Activated CD4-positive, alpha-beta T cell treated with anti-CD3 and anti-CD28 coated beads, Interleukin-10, Interleukin-2, amounts not matched to agents 100 ng/mL and 50 ng/mL, durations not matched to agents 16 hours and 8 hours (primary cell): ENCODE measurements at places on chromosomes 12 and 14.

DNA sequence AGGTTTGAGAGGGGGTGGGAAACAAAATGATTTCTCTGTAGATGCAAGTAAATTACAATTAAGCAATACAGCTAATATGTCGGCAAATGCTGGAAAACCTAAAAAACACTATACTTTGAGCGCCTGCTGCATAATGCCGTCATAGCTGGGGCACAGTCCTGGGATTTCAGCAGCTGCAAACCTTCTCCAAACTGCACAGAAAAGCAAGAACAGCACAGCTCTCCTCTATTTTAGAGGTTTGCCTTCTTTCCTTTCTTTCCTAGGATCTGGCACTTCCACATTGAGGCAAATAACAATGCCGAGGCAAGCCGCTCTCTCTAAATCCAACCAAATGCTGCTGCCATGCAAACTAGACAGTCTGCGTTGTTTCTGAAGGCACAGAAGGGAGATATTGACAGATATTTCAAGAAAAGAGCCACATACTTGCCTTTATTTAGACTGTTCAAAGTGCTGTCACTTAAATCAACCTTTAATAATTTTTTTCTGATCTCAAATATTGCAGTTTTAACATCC lies 287.1 kb upstream of the G2E3 start:
- no peak for DNase-seq

- no peak for DNase-seq
Measured at GRCh38 chr12:1926251-1926657, 7.8 kb upstream of the CACNA2D4 start.

DNA sequence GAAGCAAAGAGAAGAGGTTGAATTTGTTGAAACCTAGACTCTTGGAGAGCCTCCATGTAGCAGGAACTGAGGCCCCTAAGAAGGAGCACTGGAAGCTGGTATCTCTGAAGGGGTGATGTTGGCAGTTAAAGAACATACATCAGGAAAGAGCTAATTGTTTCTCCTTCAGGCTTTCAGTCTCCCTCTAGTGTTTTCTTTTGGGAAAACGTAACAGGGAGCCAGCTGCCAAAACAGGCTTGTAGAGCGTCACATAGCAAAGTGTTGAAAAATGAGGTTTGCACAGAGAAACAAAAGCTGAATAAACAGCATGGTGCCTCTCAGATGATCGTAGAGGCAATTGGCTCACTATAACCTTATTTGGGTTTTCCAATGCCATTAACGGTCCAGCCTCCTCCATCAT lies 46.9 kb upstream of the CAND1 start:
- DNase-seq, result no peak

DNA sequence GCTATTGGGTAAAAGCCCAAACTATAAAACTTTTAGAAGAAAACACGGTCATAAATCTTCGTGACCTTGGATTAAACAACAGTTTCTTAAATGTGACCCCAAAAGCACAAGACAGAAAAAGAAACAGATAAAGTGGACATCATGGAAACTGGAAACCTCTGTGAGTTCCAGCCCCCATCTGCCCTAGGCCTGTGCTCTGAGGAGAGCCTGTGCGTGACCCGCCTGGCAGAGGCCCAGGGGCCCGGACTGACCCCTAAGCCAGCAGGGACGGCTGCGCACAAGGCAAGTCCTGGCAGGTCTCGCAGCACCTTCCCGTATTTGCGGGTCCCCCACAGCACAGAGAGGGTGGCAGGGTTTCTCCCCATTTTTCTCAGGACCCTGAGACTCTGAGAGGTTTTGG lies 76.0 kb downstream of the CHGA start:
- no peak for DNase-seq

- DNase-seq, result peak; percentile 73
Measured at GRCh38 chr12:47819138-47819895, 386 bp downstream of the HDAC7 start.

- peak; percentile 66 for DNase-seq
Measured at GRCh38 chr14:90518941-90519256, 122.1 kb downstream of the CALM1 start.

DNA sequence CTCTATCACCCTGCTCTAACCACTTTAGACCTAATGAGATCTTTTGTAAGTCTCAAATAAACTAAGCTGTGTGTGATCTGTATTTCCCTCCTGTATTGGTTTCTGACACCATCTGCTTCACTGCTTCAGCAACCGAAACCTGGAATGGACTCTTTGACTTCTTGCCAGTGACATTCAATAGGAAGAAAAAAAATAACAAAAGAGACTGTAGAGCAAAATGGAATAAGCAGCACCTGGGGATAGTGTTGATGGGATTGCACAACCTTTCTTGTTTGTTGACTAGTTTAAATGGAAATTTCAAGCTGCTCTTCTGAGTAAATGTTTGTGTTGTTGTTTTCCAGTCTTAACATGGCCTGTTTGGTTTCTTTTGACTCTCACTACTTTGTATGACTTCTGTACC lies 888.6 kb upstream of the SEL1L start:
- no peak for DNase-seq

DNA sequence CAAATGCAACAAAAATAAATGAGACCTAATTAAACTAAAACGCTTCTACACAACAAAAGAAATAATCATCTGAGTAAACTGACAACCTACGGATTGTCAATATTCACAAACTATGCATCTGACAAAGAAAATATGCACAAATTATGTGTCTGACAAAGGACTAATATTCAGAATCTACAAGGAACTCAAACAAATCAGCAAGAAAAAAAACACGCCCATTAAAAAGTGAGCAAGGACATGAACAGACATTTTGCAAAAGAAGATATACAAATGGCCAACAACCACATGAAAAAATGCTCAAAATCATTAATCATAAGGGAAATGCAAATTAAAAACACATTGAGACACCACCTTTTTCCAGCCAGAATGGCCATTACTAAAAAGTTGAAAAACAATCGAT lies 37.0 kb downstream of the BLTP3B start:
- no peak for DNase-seq

GRCh38 chr12:93134175-93134890 lies 205.2 kb upstream of the EEA1 start:
- DNase-seq, result no peak

DNA sequence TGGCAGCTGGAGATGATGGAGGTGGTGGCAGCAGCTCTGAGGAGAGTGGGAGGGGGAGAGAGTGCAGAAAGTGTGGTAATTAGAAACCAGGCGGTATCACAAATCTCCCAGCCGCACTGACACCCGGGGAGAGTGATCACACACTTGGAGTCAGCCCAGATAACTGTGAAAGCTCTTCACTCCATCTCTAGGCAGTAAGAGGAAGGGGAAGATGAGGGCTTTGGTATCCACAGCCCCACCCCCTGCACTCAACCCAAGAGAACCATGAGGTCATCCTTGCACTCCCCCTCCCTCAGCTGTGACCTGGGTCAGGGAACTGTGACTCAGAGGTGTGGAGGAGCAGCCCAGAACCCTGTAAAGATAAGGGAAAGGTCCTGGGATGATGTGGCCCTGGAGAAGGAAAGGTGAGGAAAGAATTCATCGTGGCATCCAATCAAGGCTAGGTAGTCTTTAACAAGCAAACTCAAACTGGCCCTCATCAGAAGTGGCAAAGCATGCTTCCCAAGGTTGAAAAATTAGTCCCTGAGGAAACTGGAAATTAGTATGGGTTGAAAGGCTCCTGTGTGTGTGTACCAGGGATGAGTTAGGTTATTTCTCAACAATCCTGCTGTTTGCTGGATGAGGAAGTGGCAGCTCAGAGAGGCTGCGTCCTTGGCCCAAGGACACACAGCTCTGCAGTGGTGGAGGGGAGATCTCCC lies 111.0 kb upstream of the LHX5 start:
- DNase-seq, result no peak

DNA sequence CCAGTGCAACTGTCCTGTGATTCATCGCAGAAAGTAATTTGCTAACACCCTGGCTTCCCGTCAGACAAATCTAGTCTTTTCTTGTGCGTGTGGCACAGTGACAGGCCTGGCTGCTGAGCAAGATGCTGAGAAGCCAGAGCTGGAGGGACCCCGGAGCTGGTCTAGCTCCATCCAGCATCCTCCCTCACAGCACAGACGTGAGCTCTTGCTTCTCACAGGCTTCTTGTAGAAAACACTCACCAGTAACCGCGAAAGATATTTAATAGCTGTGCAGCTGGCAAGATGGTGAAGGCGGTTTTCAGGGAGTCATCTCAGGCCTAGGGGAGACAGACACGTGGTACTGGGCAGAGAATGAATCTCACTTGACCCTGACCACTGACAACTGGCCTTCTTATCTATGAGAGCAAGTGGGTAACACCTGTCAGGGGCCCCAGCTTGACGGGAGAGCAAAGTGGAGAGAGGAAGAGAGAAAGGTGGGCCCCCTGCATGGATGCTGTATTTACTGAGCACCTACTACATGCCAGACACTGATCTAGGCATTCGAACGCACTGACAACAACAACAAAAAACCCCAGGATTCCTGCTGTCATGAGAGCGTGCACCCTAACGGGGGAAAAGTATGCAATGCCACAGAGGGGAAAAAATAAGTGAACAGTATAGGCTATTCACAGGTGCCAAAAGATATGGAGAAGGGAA lies 63.3 kb downstream of the CCDC88C start:
- DNase-seq, result no peak

GRCh38 chr12:57844709-57845477 lies 1.6 kb downstream of the CTDSP2 start:
- peak; percentile 50 for DNase-seq

DNA sequence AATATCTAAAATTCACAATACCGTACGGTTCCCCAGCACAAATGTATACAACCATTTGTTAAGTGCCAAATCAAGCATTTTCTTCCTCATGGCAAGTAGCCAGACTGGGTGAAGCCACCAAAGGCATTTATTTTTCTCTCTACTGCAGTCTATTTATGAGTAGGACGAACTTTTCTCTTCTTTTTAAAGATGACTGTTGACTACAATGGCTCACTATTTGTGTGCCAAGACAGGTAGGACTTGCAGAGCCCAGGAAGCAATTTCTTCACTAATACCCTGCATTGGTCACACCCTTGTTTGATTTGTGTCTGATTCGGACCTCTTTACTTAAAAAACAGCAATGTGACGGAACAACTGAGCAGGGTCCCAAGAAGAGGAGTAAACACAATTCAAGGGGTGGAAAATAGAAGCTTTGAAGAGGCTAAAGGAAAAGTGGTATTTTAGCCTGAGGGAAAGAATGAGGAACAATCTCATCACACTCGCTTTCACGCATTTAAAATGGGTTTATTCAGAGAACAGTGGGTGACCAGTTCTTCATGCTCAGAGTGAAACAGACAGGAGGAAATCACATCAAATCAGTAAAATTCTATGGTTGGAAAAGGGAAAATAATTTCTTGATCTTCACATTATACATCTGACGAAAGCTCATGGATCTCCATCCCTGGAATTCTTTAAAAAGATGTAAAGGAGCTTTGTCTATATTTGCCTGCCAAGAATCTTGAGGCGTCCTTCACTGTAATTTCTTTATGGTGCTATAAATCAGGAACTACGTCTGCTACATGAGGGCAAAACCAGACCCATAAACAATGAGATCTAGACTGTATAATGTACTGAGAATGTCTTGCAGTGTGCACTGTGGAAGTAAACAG lies 183.8 kb downstream of the PPM1H start:
- no peak for DNase-seq

DNA sequence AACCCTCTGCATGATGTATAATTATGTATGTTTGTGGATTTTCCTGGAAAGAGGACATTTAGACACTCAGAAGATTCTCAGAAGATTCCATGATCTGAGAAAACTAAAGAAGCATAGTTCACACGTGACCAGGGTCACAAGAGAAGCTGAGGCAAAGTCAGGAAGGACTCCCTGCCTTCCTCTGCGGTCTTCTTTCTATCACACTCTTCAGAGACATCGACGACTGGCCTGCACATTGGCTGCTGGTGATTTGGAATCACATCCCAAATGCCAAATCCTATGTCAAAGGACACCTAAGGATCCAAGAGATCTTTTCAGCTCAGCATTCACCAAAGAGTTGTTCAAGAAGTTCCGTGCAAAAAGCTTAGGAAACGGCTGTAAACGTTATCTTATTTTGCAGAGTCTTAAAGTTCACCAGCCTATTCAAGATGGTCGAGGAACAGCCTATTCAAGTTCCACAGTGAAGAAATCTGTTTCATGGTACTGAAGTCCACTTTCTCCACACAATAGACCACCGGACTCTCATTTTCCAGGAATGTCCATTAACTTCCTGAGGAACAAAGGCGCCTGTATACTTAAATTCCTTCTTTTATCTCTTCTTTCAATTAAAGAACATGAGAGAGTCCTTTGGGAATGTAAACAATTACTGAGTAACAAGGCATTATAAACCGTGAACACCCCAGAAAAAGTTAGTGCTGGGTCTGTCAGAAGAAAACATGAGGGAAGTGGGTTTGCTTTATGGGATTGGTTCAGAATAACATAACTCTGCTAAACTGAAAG lies 42.1 kb downstream of the IGF1 start:
- DNase-seq, result no peak

GRCh38 chr14:97692084-97692483 lies 894.9 kb downstream of the VRK1 start:
- DNase-seq, result no peak

- DNase-seq, result no peak
Measured at GRCh38 chr12:93484315-93484981, 17.1 kb downstream of the MRPL42 start.

GRCh38 chr14:21092273-21093011 lies 6.0 kb downstream of the ZNF219 start:
- peak; percentile 92 for DNase-seq

DNA sequence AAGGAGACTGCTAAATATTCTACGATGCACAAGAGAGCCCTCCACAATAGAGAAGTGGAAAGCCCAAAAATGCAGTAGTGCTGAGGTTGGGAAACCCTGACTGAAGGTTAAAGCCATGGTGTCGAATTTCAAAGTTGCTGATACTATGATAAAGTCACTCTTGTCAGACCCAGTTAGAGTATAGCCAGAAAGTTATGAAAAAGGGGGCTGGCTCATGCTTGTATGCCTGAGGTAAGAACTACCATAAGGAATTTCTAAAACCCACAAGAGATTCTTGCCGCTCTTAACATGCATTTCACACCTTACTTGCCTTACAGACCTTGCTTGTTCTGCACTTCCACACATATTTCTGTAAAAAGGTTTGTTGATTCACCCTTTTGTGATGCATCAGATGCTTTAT lies 184.6 kb downstream of the SLC6A15 start:
- DNase-seq, result no peak

DNA sequence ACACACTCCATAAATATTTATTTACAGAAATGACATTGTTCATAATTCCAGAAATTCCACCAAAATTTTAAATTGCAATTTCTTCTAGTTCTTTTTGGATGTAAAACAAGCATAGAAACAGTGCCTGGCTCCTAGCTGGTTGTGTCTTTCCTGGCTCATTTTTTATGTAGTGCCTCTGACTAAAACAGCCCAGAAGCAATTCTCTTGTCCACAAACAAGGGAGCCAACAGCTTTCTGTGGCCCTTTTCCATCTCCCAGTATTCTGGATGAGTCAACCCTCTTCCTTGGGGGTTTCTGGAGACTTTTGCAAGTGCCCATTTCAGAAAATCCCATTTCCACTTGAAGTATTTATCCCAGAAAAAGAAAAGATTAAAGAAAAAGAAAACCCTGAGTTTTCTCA lies 141.4 kb downstream of the PHLDA1 start:
- DNase-seq, result no peak

- DNase-seq, result no peak
Measured at GRCh38 chr12:13950502-13950901, 30.9 kb downstream of the GRIN2B start.
